GF-D8 (cell line): ENCODE measurements at places on chromosomes 3 and 15.

GRCh38 chr15:66842710-66843441 is 140.8 kb downstream of the SMAD6 start:
- DNase-seq = no peak

GRCh38 chr3:94162700-94163099 is 99.8 kb downstream of the NSUN3 start:
- DNase-seq = no peak

DNA sequence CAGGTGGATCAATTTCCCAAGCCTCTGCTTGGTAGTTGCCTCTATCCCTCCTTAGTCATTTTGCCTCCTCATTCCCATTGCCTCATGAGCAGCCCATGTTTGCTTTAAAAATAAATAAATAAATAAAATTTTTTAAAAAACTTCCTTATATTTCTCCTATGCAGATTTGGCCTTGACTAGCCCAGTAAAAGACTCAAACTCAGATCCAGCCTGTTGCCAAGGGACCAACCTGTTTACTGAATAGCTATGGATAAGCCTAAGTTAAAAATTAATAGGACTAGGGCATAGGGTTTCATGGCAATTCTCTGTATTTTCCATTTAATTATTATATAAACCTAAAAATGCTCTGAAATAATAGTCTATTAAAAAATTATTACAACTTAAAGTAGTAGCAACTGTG is 384.4 kb downstream of the RSL24D1 start:
- DNase-seq = no peak

DNA sequence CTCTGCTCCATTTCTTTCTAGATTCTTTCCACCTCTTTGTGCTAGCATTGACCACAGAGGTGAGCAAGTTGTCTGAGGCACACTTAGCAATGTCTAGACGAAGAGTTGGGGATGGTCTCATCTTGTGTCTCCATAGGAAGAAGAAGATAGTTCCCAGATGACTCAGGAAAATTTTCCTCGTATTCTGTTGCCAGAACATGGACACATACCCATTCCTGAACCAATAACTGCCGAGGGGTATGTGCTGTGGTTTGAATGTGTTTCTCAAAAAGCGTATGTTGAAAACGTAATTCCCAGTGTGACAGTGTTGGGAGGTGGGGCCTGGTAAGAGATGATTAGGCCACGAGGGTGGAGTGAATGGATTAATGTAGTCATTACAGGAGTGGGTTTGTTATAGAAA is 107.5 kb upstream of the GALNT15 start:
- no peak for DNase-seq

GRCh38 chr3:159813822-159814531 is 174.7 kb upstream of the IL12A start:
- DNase-seq = no peak
